ENCODE measurements at places on chromosomes 2 and 18. TPM values are rescaled to one million over a fixed set of nuclear protein-coding genes. Genes with fewer than 3 reads are reported as not detected.

DNA sequence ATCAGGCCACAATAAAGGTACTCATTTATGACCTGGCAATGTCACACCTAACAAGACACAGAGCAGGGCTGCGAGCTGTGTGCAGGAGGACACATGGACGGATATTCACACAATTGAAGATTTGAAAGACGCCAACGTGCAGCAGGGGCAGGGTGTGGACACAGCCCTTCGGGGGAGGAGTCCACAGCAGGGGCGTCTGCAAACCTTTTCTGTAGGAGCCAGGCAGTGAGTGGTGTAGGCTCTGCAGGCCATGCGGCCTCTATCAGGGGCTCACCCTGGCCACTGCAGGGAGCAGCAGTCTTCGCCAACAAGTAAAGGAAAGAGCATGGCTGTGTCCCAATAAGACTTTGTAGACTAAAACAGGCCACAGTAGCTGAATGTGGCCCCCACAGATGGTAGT, 125.7 kb upstream of the SNTG2 start:
- DNase-seq, result no peak

DNA sequence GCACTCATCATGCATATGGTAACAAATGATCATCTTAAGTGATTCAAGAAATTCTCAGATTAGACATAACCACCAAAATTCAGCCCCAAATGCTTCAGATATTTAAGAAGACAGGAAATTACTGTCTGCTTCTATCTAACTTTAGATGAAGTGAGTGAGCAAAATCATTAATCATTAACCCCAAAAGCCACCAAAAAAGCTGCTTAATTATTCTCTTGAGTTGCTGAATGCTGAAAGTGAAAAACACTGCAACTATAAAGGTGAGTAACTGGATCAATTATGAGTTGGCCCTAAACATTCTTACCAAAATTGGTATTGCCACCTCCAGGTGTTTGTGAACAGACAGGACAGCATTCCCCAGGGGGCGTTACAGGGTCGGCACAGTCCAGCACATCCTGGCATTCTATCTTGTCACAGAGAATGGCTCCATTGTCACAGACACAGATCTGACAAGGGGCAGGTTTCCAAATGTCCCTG, 69.6 kb downstream of the COL5A2 start:
- no peak for DNase-seq

DNA sequence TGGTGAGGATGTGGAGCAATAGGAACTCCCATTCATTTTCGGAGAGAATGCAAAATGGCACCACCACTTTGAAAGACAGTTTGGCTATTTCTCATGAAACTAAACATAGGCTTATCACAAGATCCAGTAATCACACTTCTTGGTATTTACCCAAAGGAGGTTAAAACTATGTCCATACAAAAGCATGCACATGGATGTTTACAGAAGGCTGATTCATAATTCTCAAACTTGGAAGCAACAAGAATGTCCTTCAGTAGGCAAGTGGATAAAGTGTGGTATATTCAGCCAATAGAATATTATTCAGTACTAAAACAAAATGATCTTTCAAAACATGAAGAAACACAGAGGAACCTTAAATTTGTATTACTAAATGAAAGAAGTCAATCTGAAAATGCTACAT, 440.6 kb downstream of the FBXO15 start:
- DNase-seq, result no peak

GRCh38 chr2:106977717-106978116, 91.8 kb upstream of the ST6GAL2 start:
- DNase-seq, result no peak

- DNase-seq, result no peak
Measured at GRCh38 chr2:185202381-185202780, 536.2 kb upstream of the FSIP2 start.

GRCh38 chr2:14015113-14015630, 617.3 kb upstream of the LRATD1 start:
- DNase-seq, result no peak

DNA sequence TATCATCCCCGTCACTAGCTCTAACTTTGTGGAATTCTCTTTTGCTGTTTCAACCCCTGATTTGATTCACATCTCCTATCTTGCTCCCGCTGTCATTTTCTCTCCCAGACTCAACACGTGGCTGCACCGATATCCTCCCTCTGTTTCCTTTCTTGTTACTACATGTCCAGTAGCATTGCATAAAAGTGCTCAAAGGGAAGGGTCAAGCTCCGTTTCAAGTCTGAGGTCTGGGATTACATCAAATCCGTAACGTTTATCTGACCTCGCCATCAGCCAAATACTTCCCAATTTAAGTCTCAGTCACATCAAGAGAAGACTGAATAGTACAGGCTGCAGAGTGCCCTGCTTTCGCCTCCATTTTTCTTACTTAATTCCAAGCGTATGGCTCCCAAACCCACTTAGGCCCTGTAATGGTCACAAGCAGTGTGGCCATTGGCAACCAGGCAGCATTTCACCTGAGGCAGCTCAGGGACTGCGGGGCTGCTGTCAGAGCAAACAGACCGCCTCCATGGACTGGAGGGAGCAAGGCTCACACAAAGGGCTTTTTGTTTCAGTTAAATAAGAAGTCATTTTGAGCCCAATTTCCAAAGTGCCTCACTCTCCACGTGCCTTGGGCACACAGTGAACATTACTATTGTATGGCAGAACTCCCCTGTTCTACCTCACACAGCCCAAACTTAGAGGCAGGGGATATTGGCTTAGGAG, 217.8 kb downstream of the BCL11A start:
- DNase-seq, result no peak

DNA sequence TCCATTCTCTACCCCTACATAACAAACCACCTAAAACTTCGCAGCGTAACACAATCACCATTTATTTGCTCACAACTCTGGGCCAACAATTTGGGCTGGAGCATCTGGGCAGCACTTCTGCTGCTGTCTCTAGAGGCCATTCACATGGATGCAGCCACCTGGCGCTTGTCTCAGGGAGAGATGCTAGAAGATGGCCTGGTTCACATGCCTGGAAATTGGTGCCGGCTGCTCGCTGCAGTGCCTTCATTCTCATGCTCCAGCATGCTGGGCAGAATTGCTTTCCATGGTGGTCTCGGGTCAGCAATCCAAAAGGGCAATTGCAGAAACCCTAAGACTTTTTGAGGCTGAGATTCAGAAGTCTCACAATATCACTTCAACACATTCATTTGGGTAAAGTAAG, 157.4 kb downstream of the SUCLG1 start:
- no peak for DNase-seq

- DNase-seq, result peak; percentile 22
Measured at GRCh38 chr2:24456599-24457556, 34.2 kb upstream of the NCOA1 start.

GRCh38 chr2:64635976-64636911, 17.5 kb downstream of the SERTAD2 start:
- no peak for DNase-seq

DNA sequence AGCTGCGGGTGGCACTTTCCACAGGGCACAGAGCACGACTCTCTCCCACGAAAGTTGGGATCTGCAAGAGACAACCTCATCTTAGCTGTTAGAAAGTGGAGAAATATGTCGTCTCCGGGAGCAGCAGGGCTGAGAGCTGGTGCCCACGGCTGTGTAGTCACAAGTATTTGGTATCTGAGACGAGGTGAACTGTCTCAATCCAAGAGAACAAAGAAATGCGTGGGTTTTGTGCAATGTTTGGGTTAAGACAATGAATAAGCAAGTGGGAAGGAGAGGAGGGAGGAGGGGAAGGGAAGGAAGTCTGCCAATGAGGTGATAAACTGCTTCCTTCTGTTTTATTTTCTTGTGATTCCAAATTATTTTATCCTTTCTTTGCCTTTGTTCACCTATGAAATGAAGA, 18.0 kb downstream of the DYTN start:
- no peak for DNase-seq

DNA sequence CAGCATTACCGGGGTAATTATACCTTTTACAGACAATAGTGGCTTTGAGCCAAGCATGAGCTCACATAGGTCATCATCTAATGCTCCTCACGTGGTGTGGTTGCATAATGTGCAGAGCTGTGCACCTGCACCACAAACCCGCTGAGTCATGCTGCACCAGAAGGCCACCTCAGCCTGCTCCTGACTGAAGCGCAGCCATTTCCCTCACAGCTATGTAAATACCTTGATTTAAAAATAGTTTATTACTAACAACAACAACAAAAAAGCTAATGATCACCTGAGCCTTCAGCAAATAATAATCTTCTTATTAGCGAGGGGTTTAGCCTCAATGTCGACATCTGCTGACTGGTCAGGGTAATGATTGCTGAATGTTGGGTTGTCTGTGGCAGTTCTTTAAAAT, 238.8 kb downstream of the MBD5 start:
- DNase-seq, result no peak

- DNase-seq, result no peak
Measured at GRCh38 chr18:23568281-23569138, 17.8 kb downstream of the NPC1 start.

DNA sequence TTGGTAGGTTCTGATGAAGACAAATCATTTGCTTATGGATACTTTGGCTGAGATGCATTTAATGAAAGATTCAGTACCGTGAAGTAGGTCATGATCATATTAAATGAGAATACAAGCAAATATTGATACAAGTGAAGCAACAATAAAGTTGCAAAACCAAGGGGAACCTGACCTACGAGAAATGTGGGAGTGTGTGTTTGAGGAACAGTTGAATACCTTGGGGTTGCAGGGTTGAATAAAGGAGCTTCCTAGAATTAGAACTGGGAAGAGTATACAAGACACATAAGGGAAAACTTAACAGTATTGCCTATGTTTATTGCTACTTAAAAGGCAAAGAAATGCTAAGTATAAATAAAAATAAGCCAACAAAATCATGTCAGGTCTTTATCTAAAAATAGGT, 702.9 kb downstream of the ERBB4 start:
- no peak for DNase-seq

DNA sequence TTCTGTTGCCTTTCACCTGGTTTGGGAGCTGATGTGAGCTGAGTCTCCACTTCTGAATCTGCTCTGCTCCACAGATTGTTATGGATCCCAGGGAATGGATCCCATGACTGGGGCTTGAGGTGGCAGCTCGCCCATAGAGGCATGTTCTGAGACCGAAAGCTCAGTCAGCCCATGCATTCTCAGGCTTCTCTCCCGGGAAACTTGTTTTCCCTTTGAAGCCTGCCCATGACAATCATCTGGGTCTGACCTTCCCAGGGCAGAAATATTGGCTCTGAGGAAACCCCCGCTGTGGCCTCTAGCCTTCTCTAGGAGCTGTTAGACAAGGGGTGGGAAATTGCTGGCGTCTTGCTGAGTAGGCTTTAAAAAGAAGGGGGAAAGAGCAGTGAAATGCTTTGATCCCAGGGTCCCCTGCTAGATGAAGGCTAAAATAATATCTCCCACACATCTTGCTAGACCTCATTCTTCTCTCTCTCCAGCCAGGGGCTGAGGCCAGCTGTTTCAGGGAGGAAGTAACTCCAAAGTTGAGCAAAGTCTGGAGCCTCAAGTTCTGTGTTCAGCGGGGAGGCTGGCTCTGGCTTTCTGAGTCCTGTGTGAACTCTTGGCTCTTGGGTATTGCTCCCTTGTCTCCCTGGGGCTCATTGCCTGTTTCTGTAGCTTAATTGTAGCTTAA, 2.0 kb downstream of the VAMP8 start:
- DNase-seq, result no peak

DNA sequence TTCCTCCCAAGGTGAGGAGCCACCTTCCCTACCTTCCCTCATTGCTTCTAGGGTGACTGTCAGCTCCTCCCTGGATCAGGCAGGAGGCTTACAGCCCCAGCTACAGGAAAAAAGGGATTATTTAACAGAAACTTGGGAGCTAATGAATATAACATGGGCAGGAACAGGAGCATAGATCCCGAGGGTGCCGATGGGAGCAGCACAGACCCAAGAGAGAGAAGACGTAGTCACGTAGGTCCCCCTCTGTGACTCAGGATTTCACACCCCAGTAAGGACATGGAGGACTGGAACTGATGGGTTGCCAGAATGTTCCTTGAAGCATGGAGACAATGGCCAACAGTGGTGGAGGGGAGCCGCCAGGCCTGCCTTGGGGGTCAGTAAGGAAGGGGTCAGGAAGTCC, 10.3 kb upstream of the HDAC4 start:
- no peak for DNase-seq

DNA sequence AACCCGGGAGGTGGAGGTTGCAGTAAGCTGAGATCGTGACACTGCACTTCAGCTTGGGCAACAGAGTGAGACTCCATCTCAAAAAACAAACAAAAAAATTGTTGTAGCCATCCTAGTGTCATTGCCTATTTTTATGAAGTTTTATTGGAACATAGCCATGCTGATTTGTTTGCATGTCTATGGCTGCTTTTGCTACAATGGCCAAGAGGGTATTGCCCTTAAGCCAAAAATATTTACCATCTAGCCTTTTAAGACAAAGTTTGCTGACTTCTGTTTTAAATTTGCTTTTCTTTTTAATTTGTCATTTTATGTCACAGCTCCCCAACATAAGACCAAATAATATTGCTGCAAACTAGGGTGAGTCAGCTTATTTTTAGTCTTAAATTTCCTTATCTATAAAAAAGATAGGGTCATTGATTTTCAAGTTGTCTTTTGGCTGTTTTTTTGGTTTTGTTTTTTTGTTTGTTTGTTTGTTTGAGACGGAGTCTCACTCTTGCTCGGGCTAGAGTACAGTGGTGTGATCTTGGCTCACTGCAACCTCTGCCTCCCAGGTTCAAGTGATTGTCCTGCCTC, 70.0 kb upstream of the CABLES1 start:
- no peak for DNase-seq

DNA sequence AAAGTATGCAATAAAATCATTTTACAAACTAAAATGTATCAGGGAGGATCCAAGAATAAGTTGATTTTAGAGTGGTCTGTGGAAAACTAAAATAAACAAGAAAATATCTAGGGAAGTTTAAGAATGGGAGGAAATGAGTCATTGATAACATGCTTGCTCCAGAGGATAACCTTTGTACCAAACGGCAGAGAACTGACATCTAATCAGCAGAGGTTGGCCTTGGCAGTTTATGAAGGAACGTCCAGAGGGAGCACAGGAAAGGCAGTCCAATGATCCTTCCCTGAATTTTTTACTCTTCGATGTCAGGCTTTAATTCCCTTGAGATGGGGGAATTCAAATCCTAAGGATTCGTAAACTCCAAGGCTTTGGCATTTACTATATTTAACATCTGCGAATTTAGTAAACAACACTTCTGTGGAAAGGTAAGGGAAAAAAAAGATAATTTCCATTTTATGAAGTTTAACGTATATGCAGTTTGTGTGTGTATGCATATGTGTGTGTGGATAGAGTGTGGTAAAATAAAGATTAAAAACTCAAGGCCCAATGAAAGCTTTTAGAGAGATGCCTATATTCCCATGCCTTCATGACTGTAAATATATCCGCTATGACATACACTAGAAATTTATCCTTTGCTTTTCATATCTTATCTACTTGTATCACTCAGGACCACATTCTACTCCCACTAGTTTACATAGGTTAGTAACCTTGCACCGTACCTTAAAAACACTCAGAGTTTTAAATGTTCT, 8.7 kb upstream of the INPP1 start:
- DNase-seq, result no peak

Gene ABHD1
- not detected for total RNA-seq

Gene RAB27B
- total RNA-seq, result 1.7 TPM

Gene FASTKD1
- total RNA-seq, result 15.3 TPM

Measured in epithelial cell of proximal tubule (primary cell).